ENCODE measurements at places on chromosomes 12 and 14. TPM values are rescaled to one million over a fixed set of nuclear protein-coding genes. Genes with fewer than 3 reads are reported as not detected.

GRCh38 chr12:75917083-75917482 lies 114.5 kb downstream of the PHLDA1 start:
- no peak for DNase-seq

GRCh38 chr14:33669111-33669510 lies 281.8 kb downstream of the EGLN3 start:
- DNase-seq, result peak; percentile 73

GRCh38 chr14:103317251-103317650 lies 16.8 kb upstream of the EIF5 start:
- no peak for DNase-seq

DNA sequence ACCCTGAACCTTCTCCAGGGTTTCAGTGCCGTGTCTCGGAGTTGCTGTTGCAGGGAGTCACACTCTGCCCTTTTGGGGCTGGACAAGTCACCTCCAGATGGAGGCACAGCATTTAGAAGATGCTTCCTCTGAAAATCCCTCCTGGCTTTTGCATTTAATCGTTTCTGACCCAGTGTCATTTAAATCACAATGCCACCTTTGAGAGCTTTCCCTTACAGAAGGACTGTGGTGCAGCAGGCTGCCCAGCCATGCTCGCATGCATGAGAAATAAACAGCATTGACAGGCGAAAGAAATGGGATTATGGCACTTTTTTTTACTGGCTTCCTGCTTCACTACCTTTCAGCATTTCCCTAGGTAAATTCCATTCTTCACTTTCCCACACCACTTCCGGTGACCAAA lies 113.4 kb upstream of the DYRK2 start:
- no peak for DNase-seq

DNA sequence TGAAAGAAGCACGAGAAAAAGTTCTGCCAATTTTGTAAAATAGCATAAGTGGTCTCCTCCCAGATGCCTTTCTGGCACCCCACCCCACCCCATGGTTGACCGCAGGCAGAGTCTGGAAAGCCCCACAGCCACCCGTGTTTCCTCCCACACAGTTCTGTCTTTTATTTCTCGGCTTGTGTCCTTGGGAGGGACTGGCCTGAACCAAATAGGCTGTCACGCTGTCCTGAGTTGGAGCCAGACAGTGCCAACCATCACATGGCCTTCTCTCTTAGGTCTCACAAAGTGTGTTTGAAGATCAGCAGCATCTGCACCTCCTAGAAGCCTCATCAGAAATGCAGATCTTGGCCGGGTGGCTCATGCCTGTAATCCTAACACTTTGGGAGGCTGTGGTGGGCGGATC lies 10.2 kb upstream of the LTA4H start:
- DNase-seq, result no peak

GRCh38 chr14:60563113-60563512 lies 54.2 kb downstream of the SIX6 start:
- peak; percentile 7 for DNase-seq

- no peak for DNase-seq
These were observed 314 bp upstream of the DHRS7 start for GRCh38 chr14:60165547-60165876.

DNA sequence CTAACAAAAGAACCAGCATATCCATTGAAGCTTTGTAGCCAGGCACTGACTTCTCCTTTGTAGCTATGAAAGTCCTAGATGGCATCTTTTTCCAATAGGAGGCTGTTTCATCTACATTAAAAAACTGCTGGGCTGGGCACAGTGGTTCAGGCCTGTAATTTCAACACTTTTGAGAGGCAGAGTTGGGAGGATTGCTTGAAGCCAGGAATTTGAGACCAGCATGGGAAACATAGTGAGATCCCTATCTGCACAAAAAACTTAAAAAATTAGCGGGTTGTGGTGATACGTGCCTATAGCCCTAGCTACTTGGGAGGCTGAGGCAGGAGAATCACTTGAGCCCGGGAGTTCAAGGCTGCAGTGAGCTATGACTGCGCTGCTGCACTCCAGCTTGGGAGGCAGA lies 167.7 kb downstream of the CALM1 start:
- DNase-seq, result no peak

DNA sequence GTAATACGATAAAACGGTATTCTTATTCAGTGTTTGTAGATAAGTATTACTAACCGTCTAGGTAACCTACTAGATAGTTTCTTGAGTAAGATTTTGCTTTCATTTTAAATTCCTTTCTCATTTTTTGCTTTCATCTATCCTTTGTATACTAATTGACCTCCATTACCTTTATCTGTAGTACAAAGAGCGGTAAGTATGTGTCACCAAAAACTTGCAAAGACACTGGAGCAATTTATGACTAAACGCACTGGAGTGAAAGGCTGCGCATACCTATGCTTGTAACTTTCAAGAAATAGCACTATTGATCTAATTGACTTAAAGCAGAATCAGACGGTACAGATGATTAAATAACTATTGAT lies 1.7 kb downstream of the ARHGAP5 start:
- peak; percentile 22 for DNase-seq

DNA sequence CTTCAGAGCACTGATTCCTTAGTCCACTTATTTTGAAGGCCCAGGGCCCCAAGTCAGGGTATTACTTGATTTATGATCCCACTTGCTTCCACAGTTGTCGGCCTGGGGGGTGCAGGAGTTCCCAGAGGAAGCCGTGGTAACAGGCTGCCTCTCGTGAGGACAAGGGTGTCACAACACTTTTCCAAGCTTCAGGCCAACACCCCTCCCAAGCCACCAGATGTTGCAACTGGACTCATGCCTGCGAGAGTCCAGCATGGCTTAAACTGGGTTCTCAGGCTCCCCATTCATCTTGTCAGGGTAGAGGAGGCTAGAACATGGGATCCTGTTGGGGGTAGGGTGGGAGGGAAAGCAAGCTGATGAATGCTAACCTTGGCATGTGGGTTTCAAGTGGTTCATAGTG lies 56.1 kb downstream of the BMP4 start:
- DNase-seq, result peak; percentile 83

DNA sequence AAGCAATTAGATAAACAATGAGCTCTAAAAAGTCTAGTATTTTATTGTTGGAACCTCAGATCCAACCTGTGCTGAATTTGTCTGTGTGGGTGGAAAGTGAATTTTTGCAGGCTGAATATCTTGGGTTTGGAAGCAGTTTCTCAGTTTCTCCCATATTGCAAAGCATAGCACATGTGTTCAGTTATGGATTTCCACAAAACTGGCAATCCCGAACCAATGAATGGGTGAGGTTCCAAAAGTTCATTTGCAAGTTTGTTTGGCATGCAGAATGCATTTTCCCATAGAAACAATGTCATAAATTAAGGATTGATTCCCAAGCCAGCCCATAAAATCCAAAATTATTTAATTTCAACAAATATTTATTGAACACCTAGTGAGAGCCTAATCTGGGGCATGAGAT lies 43.4 kb downstream of the PLXNC1 start:
- no peak for DNase-seq

DNA sequence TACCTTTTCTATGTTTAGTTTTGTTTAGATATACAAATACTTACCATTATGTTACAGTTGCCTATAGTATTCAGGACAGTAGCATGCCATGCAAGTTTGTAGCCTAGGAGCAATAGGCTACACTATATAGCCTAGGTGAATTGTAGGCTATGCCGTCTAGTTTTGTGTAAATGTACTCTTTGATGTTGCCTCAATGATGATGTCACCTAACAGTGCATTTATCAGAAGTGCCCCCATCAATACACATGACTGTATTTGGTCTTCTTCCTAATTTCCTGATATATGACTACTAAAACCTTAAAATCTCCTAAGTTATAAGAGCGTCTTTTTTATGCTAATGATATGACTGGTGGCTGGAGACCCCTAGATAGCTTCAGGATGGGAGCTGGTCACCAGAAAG lies 394.4 kb upstream of the STXBP6 start:
- DNase-seq, result no peak

DNA sequence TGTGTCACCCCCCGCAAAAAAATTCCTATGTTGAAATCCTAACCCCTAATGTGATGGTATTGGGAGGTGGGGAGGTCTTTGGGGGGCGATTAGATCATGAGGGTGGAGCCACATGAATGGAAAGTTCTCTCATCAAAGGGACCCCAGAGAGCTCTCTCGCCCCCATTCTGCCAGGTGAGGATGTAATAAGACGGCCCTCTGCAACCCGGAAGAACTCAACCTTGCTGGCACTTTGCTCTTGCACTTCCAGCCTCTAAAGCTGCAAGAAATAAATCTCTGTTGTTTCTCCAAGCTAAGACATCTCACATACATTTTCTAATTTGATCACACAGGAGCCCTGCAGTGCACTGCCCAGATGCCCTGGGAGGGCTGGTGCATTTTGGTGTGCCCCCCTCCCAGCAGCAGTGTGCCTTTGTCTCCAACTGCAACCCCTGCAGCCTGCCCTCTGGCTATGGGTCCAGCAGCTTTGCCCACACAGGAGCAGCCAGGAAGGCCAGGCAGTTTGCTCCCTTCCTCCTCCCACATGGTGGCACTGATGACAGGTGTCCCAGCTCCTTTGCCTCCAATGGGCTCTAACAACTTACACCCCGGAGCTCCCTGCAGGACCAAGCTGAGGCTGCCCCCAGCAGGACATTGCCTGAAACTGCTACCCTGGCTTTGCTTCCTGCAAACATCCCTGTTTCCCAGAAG lies 59.3 kb downstream of the C14orf132 start:
- DNase-seq, result peak; percentile 75

DNA sequence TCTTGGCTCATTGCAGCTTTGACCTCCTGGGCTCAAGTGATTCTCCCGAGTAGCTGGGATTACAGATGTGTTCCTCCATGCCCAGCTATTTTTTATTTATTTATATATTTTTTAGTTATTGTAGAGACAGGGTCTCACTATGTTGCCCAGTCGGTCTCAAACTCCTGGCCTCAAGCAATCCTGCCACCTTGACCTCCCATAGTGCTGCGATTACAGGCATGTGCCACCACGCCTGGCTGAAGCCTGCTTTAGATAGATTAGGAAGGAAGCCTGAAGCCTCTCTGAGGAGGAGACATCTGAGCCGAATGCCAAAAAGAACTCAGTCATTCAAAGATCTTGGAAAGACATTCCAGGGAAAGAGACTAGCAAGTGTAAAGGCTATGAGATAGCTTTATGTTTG lies 10.2 kb downstream of the INHBC start:
- no peak for DNase-seq

- DNase-seq, result no peak
These were observed 25.4 kb downstream of the DHRS2 start for GRCh38 chr14:23661542-23661941.

GRCh38 chr12:65325183-65325582 lies 46.7 kb downstream of the MSRB3 start:
- DNase-seq, result no peak

DNA sequence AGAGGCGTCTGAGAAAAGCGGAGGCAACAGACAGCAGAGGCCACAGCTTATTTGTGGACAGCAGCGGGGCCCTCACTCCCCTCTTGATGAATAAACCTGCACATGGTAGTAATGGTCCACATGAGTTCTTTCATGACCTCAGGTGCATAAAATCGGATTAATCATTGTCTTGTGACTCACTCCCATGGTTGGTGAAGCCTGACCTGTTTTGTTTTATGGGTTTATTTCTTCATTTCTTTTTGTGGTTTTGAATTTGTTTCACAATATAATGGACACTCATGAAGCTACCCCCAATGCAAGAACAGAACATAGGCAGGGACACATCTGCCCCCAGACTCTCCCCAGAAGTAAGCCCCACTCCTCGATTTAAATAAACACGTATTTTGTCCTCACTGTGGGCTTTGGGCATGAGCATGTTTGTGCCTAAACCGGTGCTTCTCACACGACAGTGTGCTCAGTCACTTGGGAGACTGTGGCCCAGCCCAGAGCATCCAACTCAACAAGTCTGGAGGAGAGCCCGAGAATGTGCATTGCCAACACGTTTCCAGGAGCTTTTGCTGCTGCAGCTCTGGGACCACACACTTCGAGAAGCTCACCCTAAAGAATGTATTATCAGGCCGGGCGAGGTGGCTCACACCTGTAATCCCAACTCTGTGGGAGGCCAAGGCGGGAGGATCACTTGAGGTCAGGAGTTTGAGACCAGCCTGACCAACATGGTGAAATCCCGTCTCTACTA lies 116.1 kb downstream of the SCARB1 start:
- peak; percentile 95 for DNase-seq

DNA sequence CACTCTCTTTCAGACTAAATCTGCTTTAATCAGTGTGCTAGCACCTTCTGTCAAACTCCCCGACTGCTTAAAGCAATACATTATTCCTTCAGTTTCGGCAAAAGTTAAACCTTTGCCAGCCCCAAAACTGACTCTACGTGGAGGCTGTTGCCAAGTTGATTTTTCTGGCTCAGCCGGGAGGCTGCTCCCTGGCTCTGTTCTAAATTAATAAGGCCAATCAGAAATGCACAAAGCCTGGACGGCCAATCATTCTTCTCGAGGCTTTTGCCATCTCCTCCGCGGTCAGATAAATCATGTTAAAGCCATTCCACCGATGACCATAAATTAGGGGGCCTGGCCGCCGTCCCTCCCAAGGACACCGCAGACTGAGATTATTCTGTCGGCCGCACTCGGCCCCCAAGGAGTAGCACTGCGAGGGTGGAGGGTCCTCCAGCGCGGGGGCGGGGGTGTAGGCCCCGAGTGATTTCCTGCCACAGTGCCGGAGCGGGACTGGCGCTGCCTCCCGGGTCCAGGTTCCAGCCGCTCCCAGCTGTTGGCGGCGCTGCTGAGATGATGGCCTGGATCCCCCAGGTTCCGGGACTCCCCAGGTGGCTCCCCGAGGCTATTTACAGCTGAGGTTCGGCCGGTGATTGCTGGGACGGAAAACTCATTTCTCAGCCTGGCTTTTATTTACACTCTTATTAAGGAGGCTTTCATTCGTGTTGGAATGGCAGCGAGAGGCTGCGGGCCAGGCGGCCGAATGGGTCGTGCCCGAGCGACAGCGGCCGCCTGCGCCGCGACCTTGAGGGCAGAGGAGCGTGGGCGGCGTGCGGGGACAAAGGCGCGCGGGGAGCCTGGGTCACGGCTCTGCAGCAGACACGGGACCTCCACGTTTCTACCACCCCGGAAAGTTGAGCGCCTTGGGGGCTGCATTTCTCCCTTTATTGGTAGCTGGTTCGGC lies 165.1 kb downstream of the MON2 start:
- DNase-seq, result peak; percentile 70

DNA sequence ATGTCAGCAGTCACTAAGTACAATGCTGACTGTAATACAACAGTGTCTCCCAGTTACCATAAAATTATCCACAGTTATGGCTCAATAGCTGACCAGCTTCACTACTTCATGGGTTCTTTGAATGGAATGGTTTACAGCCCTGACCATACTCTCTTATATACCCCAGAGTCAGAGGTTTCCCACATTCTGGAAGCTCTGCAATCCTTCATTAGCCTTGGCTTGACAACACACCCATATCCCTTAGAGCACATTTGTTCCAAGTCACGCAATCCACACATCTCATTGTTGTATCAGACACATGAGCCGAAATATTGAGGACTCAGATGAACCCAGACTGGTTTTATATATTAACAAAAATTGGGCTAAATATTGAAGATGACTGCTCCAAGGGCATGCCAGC lies 209.4 kb upstream of the PLXNC1 start:
- peak; percentile 18 for DNase-seq

Gene NDUFB1
- total RNA-seq, result 243 TPM

Gene GPRC5A
- total RNA-seq, result 25.8 TPM

Gene KRT7
- total RNA-seq, result 36.7 TPM

Gene CLEC4C
- total RNA-seq, result not detected

Gene NKX2-1
- total RNA-seq, result not detected

Gene TAS2R31
- 7.3 TPM for total RNA-seq

Gene CLEC1A
- total RNA-seq, result not detected

Gene GLI1
- 1.9 TPM for total RNA-seq

Gene RFX4
- not detected for total RNA-seq

Gene MTHFD1
- 30.9 TPM for total RNA-seq

Gene GALNT6
- total RNA-seq, result 32.2 TPM

Gene KTN1
- total RNA-seq, result 167 TPM

Gene SPTB
- total RNA-seq, result under 0.01 TPM

Gene SLC38A4
- total RNA-seq, result 11.0 TPM

Gene HOXC9
- 7.4 TPM for total RNA-seq

Gene PRPH
- total RNA-seq, result not detected

Gene WIF1
- not detected for total RNA-seq

Measured in fibroblast of villous mesenchyme (primary cell).